Mammary epithelial cell (primary cell): ENCODE measurements at places on chromosomes 5 and 9. TPM values are rescaled to one million over a fixed set of nuclear protein-coding genes. Genes with fewer than 3 reads are reported as not detected.

Gene CDC20B
- not detected for total RNA-seq

Gene TLX3
- total RNA-seq = not detected

Gene PCSK1
- total RNA-seq = not detected in 2 replicates

Gene STING1
- 10.7 TPM for total RNA-seq

Gene FOXD4L5
- 0.67 TPM for total RNA-seq

Gene SARDH
- 0.21 TPM in 1 of 2 replicates, not detected in the other for total RNA-seq

Gene NXNL2
- 1.0 TPM for total RNA-seq

Gene GFPT2
- total RNA-seq = not detected in 2 replicates

Gene COX7C
- 106 TPM for total RNA-seq

Gene TEX48
- total RNA-seq = not detected in 2 replicates

Gene CAMK2A
- 0.33 TPM for total RNA-seq

Gene PHF2
- 11.0 TPM for total RNA-seq

Gene RNF183
- total RNA-seq = not detected in 2 replicates

GRCh38 chr9:17588941-17589340 is 10.1 kb downstream of the SH3GL2 start:
- no peak for DNase-seq

DNA sequence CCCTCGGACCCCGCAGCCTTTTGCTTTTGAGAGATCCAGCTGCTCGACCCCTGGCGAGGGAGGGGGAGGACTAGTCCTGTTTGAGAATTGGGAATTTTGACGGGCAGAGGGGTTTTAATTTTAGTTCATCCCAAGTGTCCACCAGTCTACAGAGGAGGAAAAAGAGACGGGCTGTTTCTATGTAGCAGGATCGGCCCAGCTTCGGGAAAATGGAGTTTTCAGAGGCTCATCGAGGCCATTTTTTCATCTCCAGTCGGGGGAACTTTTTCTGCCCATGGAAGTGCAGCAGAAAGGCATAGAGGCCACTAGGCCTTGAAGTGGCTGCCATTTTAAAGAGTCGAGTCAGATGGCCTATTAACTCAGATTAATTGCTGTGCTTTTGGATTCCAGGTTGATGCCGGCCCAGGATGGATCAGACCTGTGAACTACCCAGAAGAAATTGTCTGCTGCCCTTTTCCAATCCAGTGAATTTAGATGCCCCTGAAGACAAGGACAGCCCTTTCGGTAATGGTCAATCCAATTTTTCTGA is 1.2 kb downstream of the NSD1 start:
- DNase-seq = no peak

DNA sequence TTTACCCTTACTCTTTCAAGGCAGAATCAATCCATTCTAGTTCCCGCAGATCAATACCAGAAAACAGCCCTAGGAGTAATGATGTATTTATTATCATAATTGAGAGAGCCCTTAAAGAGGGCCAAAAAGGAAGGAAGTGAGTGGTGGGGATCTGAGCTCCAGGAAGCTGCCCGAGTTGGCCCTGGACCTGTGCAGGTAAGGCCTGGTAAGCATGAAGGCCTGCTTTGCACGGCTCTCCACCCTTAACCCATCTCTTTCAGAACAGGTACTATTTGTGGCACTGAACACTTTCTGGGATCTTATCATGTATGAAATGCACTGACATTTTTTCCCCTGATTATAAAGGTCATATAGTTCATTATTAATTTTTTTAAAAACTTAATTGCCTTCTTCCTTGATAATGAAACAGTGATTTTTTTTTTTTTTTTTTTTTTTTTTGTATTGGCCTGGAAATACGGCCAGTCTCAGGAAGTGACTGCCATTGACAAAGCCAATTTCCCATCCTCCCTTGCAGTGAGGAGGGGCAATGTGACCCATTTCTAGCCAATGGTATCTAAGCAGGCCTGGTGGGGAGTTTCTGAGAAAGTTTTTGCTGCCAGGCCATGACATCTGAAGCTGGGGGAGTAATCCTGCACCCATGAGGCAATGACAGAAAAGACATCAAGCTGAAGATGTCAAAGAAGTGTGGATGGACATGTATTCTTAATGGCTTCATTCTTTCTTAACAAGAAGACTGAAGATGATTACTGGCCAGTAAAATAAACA is 6.3 kb upstream of the MVB12B start:
- DNase-seq = no peak

DNA sequence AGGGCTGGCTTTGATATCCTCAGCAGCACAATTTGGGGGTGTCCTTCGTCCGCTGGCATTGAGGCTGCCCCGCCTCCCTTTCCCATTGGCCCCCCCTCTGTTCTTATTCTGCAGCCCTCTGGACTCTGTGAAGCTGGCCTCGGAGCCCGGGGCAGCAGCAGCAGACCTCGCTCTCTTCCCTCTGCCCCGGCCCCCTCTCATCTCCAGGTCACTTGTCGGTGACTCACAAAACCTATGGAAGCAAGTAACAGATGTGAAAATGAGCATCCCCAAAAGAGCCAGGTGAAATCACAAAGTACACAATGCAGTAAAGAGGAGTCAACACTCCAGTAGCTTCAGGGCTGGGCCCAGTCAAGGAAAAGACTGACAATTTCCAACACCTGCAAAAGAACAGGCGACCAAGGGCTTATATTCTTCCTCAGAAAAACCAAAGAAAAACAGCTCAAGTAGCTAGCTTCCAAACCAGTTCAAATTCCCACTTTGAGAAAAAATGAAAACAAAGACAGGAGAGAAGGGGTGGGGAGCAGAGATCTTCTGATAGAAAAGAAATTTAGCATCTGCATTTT is 97.5 kb downstream of the ZNF608 start:
- no peak for DNase-seq

DNA sequence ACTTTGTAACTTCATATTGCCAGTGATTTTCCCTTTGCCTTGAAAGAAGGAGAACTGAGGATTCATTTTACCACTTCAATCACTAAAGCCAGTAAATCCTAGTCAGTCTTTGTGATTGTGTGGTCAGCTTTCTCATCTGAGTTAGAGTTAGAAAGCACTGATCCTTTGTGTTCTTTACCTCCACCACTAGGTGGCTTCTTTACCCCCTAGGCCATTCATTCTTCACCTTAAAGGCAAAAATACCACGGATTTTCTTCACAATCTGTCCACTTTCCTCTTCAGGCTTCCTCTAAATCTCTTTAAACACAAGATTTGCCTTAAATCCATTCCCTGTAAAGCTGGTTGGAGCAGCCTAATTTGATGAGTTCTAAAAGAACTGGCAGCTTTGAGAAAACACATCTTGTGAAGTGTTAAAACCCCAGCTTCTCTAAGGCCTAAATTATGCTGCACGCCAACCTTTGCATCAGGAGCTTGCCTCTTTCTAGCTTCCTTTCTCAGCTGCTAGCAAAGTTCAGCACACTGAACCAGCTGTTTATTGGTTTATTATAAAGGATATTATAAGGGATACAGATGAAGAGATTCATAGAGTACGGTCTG is 20.4 kb downstream of the BDP1 start:
- peak; percentile 30 for DNase-seq

- DNase-seq = no peak
These were observed 90.0 kb downstream of the ARRDC3 start for GRCh38 chr5:91293131-91293530.

DNA sequence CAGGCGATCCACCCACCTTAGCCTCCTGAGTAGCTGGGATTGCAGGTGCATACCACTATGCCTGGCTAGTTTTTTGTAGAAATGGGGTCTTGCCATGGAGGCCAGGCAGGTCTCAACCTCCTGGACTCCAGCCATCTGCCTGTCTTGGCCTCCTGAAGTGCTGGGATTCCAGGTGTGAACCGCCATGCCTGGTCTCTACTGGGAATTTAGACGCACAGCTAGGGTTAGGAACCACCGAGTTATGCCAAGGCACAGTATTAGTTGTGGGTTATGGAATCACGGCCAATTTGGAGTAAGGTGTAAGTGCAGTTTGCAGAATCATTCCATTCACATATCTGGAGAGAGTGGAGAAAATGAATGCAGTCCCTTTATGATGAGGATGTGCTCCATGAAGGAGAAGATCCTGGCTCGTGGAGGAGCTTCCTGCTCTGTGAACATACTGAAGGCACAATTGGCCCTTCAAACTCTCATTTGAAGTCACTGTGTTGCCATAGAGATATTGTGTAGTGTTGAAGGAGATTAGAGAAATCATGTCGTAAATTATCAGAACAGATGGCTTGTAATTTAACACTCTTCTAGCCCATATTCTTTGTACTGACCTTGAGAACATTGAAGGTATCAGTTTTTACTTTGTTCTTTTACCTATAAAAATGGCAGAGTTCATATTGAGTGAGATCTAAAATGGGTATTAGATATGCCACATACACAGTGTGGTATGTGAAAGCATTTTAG is 18.8 kb downstream of the TRIO start:
- DNase-seq = no peak

DNA sequence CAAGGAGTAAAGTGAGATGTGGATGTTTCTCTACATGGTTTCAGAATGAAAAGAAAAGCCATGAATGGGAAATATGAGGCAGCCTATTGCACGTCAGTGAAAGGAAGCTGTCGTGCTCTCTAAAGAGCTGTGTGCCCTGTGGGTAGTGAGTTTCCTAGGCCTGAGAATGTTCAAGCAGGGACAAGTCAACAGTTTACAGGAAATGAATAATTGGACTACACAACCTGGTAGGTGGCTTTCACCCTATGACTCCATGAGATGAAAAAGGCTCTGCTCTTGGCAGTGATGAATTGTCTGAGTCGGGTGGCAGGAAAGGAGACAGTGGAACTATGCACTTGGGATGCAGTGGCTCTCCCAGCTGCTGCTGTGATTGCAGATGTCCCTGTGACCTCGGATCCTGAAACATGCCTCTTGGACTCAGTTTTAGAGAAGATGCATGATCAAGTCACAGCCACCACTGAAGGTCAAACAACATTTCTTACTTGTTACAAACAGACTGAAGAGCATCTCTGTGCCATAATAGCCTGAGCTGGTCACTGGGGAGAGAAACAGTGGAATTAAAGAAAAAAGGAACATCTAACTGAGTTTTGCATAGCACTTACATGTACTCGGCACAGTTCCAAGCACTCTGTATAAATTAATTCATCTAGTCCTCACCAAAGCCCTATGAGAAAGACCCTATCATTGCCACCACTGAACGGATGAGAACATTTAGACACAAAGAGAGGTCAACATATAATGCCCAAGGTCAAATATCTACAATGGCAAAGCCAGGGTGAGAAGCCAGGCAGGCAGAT is 293.7 kb downstream of the SPOCK1 start:
- DNase-seq = peak; percentile 91

- no peak for DNase-seq
These were observed 15.8 kb upstream of the PSAT1 start for GRCh38 chr9:78280982-78281668.

DNA sequence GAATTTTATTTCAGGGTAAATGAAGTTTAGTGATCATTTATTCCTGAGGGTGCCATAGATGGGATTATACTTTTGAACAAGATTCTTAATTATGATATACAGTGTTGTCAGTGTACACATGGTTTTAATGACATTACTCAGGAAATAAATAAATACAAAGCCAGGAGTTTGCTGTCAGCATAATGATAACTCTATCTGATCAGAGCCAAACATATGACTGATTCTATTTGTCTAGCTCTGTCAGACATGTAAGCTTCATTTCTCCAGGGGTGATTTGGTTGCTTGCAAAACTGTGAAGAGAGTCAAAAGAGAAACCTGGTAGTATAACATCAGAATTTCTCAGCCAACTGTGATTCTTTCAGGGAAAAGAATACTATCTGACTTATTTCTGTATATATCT is 1425.8 kb upstream of the C9orf72 start:
- no peak for DNase-seq

DNA sequence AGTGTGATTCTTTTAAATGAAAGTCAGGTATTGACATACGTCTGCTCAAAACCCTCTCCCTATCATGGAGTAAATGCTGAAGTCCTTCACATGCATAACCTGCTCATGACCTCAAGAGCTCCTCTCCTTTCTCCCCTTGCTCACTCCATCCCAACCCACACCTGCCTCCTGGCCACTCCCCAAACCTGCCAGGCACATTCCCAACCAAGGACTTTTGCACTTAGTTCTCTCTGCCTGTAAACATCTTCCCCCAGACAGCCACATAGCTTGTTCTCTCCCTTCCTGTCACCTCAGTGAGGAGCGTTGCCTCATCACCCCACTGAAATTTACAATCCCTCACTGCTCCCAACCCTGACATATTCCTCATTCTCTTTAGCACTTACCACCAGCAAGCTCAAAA is 8.7 kb downstream of the SETD9 start:
- no peak for DNase-seq

- DNase-seq = no peak
These were observed 290.5 kb downstream of the CCDC171 start for GRCh38 chr9:15843316-15843715.

- DNase-seq = no peak
These were observed 16.9 kb upstream of the NKD2 start for GRCh38 chr5:991472-992267.

DNA sequence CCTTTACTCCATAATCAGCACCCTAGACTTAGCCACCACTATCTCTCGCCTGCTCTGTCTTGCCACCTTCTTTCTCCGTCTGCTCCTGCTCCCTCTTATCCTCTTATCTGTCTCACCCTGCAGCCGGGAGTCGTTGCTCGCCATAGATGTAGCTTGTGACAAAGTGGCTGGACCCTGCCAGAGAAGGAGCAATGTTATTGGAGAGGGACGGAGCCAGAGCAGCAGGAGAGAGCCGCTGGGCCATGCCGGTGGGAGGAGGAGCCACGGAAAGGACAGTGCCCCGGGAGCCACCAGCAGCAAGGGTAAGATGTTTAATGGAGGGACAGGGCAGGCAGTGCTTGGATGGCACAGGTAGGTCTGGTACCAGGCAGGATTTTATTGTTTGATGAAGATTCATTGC is 137.3 kb downstream of the SEC61B start:
- DNase-seq = no peak

DNA sequence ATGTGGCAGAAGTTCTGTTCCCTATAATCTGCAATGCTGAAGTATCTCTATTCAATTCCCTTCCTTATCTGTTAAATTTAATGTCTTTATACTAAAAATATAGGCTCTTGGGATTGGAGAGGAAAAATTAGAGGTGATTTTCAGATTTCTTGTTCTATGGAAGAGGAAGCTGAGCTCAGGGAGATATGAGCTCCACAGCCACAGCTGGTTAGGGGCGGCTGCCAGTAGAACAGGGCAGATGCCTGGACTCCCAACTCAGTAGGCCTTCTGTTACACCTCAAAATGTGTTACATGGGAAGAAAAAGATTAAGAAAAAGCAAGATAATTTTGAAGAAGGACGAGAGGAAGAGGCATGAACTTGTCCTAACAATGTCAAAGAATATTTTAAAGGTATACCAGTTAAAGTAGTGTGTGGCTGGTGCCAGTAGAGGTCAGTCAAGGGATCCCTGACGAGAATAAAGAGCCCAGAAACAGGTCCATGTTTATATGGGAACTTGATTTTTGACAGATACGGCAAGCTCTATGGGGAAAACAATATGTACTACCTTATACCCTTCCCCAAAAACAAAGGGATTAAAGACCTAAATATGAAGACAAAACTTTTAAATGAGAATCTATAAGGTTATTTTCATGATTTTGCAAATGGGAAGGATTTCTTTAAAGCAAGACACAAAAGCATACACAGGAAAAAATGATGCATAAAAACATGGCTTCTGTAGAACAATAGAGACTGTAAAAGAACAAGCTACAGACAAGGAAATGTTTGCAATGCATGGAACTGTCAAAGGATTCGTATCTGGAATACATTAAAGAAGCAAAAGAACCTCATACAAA is 28.7 kb downstream of the DNAJC21 start:
- no peak for DNase-seq
